ENCODE measurements at places on chromosomes 2 and 18.

DNA sequence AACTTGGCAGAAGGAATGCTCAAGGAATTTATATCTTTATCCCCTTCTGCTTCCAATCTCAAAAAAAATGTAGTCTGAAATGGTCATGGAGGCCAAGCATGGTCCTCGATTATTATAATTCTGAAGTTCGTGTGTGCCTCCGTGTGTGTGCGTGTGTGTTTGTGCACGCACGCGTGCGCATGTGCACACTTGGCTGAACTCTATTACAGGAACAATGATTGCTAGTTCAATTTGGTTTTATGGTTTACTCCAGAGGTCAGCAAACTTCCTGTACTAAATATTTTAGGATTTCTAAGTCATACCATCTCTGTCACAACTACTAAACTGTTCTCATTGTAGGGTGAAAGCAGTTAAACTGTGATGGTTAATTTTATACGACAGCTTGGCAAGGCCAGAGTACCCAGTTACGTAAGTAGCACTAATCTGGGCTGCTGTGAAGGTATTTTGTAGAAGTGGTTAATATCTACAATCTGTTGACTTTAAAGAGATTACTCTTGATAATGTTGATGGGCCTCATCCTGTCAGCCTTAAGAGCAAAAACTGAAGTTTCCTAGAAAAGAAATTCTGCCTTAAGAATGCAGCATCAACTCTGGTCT, 5.8 kb upstream of the MARCHF7 start:
- DNase-seq: no peak

- no peak for DNase-seq
These were observed 9.4 kb downstream of the ODC1 start for GRCh38 chr2:10438688-10439087.

DNA sequence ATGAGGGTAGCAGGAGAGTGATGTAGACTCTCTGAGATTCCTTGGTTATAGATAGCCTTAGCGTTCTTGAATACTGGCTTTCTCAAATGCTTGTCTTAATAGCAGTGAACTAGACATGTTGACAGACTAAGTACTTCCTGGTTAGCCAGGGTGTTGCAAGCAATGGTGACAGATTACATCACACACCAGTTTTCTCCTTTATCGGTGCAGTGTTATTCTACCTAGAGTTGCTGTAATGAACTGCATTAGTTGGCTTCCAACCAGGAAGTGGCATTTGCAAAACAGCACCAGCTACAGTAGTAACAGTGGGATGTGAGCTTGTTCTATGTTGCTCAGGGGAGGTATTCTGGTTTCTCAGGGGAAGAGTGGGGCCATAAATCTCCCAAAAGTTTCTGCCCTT, 582.2 kb upstream of the DDX18 start:
- DNase-seq: no peak

GRCh38 chr2:217153510-217153909, 293.6 kb upstream of the TNP1 start:
- no peak for DNase-seq

GRCh38 chr18:60978338-60978737, 354.9 kb upstream of the CDH20 start:
- no peak for DNase-seq

GRCh38 chr2:85459771-85460170, 41.3 kb downstream of the SH2D6 start:
- no peak for DNase-seq

- DNase-seq: no peak
These were observed 88.4 kb upstream of the NPAS2 start for GRCh38 chr2:100731535-100731981.

GRCh38 chr2:148721520-148721931, 77.0 kb downstream of the EPC2 start:
- DNase-seq: no peak

DNA sequence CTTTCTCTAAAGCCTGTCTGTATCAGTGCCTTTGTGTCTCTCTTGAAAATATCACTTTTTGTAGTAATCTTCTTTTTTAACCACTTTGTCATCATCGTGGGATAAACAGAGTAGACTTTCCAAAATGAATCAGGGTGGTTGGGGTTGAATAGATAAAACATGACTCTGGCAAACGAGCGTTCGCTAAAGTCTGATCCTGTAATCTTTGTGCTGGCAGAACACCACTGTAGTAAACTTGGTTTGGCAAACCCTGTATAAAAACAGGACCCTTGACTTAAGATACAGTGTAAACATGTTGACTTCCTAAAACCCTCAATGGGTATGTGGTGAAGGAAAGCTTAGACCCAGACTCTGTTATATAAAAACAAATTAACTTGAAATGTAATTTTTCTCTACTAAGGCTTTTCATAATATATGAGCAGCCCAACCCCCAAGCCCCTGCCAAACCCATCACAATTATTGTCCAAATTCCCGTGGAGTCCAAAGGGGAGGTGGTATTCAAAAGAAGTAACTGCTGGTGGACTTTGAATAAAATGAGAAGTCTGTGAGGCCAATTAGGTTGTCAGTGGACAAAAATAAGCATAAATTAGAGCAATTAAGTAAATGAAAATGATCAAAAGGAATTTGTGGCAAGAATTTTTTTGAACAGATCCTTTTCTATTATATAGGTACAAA, 52.2 kb downstream of the COLEC12 start:
- no peak for DNase-seq

- DNase-seq: no peak
These were observed 133.1 kb downstream of the SH3RF3 start for GRCh38 chr2:109261906-109262631.

- no peak for DNase-seq
These were observed 36.6 kb downstream of the SFT2D3 start for GRCh38 chr2:127737892-127738291.

DNA sequence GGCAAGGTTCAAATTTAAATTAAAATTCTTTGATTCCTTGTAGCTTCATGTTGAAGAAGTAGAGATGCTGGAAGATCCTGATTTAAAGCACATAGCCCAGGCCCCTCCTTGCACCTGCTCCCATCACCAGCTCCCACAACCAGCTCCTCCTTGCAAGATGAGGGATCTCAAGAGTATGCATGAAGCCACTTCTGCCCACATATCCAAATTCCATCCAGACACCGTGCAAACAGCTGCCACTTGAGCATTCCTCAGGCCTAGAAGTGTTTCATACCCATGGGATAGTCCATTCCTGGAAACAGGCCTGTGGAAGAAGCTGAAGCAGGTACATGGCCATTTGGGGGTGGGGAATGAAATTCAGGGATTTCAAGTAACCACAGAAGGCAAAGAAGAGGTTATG, 32.4 kb upstream of the ITPRID2 start:
- DNase-seq: no peak

- DNase-seq: no peak
These were observed 47.4 kb downstream of the MMADHC start for GRCh38 chr2:149540138-149540537.

DNA sequence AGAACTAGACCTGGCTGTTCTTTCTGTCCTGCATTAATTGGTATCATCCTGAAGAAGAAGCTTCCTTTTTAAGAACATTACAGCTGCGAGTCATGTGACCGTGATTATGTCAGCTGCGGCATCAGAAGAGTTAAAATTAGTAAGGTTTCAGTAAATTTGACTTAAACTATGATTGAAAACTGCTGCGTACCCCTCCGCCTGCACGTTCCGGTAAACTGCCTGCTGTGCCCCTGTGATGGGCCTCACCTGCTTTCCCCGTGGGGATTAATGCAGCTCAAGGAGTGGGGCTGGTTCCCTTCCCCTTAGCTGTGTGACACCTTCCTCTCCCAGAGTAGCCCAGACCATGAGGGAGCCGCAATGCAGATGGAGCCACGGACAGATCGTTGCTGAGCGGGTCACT, 36.1 kb upstream of the MYO3B start:
- DNase-seq: no peak

- DNase-seq: no peak
These were observed 94.6 kb downstream of the PLEKHM3 start for GRCh38 chr2:207930747-207931146.

DNA sequence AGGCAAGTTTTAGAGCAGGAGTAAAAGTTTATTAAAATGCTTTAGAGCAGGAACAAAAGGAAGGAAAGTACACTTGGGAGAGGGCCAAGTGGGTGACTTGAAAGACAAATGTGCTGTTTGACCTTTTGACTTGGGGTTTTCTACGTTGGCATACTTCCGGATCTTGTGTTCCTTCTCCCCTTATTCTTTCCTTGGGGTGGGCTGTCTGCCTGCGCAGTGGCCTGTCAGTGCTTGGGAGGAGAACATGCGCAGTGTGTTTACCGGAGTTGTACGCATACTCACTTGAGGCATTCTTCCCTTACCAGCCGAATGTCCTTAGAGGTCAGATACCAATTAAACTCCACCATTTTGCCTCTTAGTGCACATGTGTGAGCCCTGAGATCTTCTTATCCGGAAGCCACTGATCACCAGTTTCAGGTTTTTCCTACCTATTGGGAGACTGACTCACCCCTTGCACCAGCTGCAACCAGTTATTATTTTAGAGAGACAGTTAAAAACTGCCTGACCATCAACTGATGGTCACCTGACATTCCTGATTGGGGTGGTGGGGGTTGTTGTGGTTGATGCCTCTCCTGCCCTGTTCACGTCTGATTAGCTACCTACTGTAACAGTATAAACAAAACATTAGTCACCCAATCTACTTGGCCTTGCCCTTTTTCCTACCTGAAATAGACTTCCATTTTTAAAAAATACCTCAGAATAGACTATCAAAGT, 67.5 kb downstream of the NYAP2 start:
- no peak for DNase-seq

- DNase-seq: no peak
These were observed 458.8 kb downstream of the SETBP1 start for GRCh38 chr18:45139478-45139877.

GRCh38 chr18:77131100-77131651, 1.4 kb downstream of the MBP start:
- DNase-seq: no peak

DNA sequence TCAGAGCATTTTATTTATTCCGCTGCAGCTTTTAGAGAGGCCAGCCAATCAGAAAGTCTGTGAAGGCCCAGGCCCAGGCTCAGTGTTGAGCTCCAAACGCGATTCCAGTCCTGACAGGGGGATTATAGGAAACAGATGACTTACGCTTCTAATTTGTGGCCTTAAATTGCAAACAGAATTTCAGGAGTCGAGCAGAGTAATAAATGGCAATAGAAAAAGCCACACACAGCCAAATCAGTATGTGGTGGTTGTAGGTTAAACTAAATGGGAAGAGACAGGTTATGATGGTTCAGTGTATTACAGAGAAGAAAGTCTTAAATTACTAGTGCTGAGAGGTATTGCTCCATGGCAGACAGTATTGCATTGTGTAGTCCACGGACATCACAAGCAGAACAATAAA, 131.0 kb upstream of the ZEB2 start:
- no peak for DNase-seq

- DNase-seq: no peak
These were observed 564.4 kb upstream of the LINC00305 start for GRCh38 chr18:64713284-64713683.

GRCh38 chr18:53509886-53510285, 714.6 kb downstream of the MBD2 start:
- no peak for DNase-seq

DNA sequence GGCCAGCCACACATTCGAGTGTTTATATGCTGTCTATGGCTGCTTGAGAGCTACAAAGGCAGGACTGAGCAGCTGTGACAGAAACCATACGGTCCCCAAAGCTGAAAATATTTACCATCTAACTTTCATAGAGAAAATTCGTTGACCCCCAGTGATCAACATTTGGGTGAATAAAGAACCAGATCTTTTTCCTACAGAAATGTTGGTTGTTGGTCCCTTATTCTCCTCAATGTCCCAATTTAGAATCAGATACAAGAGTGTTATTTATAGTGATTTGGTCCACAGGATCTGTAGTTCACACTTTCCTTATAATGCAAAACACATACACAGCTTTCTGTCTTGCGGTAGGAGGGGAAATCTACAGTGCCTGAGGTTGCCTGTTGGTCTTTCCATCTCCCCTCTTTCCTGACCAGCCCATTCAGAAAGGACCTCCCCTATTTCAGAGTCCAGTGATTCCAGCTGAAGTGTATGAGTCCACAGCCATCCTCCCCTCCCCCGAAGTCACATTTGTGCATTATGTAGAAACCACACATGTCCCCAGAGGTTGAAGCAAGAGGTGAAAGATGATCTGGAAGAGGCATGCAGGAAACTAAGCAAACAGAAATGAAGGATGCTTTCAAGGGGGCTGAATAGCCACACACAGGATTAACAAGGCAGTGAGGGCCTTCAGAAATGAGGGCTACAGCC, 61.9 kb downstream of the SPRED2 start:
- DNase-seq: no peak

GRCh38 chr2:235952714-235953113, 215.5 kb downstream of the GBX2 start:
- no peak for DNase-seq

GRCh38 chr18:67463829-67464228, 52.7 kb downstream of the DSEL start:
- no peak for DNase-seq

DNA sequence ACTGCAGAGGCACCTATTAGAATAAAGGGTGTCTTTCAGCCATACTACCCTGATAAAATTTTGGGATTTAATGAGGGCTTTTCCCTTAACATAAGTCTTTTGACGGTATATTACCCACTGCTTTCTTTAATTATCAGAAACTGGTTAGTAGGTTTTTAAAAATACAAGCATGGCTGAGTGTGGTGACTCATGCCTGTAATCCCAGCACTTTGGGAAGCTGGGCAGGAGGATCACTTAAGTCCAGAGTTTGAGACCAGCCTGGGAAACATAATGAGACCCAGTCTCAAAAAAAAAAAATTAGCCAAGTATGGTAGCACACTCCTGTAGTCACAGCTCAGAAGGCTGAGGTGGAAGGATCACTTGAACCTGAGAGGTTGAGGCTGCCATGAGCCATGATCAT, 16.1 kb downstream of the CPSF3 start:
- no peak for DNase-seq

DNA sequence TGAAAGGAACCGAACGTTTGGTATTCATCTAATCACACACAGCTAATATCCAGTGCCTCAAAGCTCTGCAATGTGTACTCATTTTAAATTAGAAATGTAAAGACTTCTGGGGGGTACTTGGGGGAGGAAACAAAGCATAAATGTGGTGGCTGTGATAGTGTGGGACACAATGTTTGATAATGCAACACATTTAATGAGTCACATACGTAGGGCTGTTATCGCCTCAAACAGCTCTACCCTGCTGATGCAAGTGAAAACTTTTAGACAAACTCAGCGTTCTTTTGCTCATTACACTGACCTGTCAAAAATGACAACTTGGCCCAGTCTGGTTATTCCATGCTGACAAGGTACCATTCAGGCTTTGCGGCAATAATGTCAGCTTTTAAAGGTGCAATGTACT, 1227.1 kb upstream of the CELF4 start:
- DNase-seq: no peak

DNA sequence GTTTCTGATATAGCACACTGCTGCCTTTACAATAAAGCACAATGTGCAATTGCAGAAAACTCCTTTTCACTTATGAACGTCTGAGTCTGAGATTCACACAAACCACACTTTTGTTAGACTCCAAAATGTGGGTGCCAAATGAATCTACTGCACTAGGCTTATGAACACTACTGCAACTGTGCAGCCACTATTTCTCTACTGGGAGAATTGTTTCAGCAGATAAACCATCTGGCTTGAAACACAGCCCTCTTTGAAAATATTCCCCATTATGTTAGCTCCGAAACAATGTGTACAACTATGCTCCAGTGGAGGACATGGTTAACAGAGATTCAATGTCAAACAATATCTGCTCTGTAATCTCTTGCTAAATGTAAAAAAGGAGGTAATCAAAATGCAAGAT, 188.7 kb upstream of the ZEB2 start:
- DNase-seq: no peak
